Stimulated activated effector memory CD8-positive, alpha-beta T cell treated with anti-CD3 and anti-CD28 coated beads, Interleukin-12 subunit alpha, Interleukin-12 subunit beta, amount 100 ng/mL, for 72 hours (primary cell): ENCODE measurements at places on chromosomes 13 and 19.

- no peak for DNase-seq
Observed at GRCh38 chr19:492091-492531, 4.2 kb upstream of the MADCAM1 start.

- no peak for DNase-seq
Observed at GRCh38 chr19:31290931-31291590, 58.2 kb downstream of the TSHZ3 start.

DNA sequence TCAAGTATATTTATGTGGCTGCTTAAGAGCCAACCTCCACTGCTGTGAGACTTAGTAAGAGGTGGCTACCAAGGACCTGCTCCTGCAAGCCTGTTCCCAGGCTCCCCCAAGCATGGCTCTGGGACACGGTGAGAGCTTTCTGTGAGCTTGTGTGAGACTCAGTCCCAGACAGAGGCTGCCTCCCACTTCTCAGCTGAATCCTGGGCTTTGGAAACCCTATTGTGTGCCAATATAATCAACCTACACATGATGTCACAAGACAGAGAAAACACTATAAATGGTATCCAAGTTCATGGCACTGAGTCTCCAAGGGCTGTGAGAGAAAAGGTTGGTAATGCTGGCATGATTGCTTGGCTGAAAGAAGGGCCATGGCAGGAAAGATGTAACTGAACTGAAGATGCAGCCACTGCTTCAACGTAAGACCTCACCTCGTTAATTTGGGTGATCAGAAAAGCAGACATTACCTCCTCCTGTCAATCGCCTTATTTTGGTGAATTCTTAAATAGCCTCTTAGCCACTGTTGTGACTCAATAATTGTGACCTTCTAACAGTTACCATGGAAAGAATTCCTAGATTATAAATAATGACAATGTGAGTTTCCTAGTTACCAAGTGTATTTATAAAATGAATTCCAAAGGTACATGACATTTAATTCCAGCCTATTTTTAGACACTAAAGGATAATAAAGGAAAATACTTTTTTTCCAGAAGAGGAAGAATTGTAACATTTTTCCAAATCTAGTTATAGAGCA is 332.0 kb downstream of the IRS2 start:
- DNase-seq = no peak

DNA sequence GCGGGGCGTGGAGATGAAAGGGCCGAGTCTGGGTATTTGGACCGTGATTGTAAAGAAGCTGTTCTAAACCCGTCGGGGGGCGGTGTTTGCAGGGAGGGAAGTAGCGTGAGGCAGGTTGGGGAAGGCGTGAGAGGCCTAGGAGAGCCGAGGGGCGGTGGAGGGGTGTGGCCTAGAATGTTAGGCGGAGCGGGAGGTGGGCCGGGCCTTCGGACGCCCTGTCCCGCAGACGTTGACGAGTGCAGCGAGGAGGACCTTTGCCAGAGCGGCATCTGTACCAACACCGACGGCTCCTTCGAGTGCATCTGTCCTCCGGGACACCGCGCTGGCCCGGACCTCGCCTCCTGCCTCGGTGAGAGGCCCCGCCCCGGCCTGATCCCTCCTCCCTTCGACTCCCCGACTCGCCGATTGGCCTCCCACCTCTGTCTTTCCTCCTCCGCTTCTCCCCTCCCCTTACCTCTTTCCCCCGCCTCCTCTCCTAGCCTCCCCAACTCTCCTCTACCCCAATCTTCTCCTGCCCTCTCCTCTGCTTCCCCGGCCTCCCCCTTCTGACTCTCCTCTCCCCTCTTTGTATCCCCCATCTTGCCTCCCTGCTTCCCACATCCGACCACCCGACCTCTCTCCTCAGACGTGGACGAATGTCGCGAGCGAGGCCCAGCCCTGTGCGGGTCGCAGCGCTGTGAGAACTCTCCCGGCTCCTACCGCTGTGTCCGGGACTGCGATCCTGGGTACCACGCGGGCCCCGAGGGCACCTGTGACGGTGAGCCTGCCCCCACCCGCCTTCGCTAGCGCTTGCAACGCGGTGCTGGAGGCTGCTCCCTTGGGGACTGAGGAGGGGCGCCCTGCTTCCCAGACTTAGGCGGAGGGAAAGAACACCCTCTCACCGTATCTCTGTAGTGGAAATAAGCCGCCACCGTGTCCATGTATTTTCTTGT is 12.8 kb downstream of the LTBP4 start:
- DNase-seq = peak; percentile 91

- no peak for DNase-seq
Observed at GRCh38 chr19:4690361-4690760, 20.2 kb upstream of the MYDGF start.

DNA sequence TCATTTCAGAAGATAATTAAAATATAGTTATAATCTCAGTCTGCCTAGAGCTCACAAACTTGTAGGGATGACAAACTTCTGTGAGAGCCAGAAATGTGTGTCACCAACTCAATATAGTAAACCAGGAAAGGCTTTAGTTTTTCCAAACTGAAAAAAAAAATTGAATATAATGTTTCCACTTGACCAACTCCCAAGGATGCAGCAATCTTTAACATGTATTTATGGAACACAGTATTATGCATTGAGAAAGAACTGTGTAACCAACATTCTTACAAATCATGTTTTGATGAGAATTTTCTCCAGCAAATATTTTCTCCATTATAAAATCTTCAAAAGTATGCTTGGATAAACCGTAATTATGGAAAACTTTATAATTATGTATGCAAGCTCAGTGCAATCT is 50.1 kb upstream of the KLF12 start:
- no peak for DNase-seq

DNA sequence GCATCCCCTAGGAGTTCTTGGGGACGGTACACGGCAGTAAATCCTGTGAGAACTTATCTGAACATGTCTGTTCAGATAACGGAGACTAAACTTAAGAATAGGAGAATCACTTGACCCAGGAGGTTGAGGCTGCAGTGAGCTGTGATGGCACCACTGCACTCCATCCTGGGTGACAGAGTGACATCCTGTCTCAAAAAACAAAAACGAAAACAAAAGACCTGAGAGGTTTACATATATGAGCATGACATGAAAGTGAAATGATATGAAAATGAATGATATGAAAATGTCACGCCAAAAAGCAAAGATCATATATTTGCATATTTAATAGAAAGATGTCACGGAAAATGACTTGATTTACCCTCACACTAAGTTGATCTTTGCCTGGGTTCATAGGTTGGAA is 5.8 kb downstream of the ZNF175 start:
- DNase-seq = no peak

- DNase-seq = no peak
Observed at GRCh38 chr13:33194820-33195692, 90.5 kb downstream of the STARD13 start.

GRCh38 chr13:59423708-59424340 is 739.9 kb downstream of the DIAPH3 start:
- DNase-seq = no peak

- DNase-seq = no peak
Observed at GRCh38 chr13:42747399-42747873, 33.9 kb upstream of the FAM216B start.

DNA sequence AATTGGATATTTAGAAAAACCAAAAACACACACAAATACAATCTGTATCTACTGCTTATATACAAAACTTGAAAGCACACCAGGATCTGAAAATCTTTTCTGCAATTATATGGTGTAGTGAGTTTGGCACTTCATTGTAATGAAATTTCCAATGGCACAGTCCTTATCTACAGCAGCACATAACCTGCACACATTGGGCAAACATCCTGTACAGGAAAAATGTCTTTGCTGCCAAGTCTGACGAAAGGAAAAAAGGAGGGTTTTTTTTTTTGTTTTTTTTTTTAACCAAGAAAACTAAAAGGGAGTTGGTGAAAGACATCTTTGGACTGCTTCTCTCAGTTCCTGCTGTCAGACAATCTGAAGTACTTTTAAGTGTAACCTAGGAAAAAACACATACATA is 107.8 kb downstream of the FOXO1 start:
- no peak for DNase-seq

DNA sequence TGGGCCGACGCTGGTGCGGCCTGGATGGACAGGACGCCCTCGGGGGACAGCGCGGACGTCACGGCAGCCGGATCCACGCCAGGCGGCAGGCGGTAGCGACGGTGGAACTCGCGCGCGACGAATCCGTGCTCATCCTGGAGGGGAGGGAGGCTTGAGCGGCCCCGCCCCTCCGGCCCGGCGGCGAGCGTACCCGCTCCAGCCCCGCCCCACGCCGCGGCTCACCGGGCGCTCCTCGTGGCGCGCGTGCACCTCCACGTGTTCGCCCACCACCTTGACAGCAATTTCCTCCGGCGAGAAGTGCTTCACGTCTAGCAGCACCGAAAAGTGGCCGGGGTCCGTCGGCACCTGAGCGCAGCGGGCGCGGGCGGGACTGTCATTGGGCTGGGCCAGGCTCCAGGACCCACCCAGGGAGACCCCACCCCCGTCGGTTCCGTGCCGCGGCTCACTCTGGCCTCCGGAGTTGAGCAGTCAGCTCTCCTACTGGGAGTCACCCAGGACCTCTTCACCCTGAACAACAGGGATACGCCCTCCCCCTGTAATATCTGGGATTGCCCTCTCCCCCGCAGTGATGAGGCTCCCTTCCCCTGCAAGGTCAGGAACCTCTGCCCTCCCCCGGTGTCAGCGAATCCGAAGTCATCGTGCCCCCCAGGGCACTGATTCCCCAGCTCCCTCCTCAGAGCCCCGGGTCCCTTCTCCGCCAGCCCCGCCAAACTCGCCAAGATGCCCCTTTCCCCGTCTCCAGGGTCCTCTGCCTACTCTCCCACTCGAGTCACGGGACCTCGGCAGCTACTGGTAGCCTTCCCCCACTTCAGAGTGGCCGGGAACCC is 1.1 kb downstream of the HSPB6 start:
- DNase-seq = no peak

DNA sequence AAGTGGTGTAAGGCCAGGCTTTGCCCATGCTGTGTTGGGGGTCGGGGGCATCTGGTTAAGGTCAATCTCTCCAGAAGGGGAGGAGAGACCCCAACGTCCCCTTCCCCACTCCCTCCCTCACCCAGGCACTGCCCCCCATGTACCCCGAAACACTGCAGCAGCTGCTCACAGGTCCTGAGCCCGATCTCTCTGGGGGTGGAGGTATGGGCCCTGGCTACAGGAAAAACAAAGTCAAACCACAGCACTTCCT is 10.2 kb downstream of the CAPN12 start:
- DNase-seq = no peak

DNA sequence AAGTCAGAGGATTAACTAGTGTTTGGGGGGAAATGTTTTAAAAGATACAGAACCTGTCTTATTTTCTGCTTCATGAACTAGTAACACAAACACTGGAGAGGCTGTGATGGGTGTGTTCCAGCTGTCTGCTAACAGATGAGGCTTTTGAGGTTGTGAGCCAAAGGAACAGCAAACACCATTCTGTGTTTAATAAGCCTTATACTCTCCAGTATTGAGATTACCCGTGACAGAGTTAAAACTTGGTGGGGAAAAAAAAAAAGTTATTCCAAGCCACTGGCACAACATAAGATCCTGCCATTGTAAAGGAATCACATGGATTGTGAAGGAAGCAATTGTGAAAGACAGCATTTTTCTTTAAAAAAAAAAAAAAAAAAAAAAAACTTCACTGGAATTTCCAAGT is 48.4 kb downstream of the KCTD12 start:
- no peak for DNase-seq

- no peak for DNase-seq
Observed at GRCh38 chr13:73059460-73060250, 850 bp downstream of the KLF5 start.

DNA sequence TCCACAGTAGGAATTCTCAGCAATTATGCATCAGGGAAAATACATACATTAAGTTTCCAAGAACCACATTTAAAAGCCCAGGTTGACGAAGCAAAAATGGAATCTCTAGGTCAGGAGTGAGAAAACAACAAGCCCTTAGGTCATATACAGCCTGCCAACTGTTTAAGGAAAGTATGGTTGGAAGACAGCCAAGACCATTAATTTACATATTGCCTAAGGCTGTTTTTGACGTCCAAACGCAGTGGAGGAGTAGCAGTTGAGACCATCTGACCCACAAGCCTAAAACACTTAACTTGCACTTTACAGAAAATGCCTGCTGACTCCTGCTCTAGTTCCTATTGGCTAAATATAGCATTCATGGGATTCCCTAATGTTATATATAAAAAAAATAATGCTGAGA is 299.0 kb downstream of the ITGBL1 start:
- DNase-seq = no peak

GRCh38 chr13:107838588-107839161 is 376.7 kb downstream of the LIG4 start:
- DNase-seq = no peak

- no peak for DNase-seq
Observed at GRCh38 chr19:53101518-53101917, 1.7 kb downstream of the ZNF160 start.

DNA sequence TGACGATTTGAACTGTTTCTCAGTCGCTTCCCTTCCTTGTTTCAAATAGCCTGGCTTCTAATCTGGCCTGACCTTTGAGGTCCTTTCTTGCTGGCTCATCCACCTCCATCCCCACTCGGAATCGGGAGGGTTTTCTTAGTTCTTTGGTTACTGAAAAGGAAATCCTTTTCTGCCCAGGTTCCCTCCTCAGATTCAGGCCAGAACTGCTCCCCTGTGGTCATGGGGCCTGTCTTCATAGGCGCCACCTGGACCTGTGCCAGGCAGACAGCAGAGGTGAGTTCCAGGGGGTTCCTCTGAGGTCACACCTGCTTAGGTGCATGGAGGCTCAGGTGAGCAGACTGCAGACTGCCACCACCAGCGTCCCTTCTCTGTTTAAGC is 62.4 kb downstream of the AKAP11 start:
- no peak for DNase-seq

DNA sequence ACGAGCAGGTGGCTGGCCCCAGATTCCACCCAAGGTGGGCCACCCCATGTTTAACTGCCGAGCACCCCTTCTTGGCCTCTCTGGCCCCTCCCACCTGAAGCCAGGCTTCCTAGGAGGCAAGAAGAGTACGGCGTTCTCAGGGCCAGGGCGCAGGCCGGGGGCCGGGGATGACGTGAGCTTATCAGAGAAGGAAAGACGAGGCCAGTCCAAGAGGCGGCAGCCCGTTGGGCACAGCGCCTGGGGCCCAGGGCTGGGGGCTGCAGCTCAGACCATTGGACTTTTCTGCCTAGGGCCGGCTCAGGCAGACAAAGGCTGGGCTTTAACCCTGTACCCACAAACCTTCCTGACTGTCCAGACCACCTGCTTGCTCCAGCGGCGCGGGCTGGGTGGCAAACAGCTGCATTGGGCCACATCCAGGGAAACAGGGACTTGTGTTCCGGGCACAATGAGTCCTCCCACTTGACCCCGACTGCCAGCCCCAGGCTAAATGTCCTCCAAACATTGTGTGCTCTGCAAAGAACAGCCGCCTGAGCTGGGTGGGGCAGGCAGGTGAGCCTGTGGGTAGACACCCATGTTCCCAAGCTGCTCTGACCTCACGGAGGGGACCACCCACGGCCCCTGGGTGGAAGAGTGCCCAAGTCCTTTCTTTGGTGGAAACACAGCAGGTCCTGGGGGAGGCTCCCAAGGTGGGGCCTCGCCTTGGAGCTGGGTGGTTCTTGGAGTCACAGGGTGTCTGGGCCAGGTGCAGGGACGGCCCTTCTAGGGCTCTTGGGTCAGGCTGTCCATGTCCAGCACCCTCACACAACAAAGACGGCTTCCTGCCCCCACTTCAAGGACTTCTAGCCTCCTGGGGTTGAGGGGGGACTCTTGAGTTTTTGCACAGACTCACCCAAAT is 21.9 kb downstream of the COMP start:
- DNase-seq = no peak
